ENCODE measurements at places on chromosomes 16 and 17.
A peak's percentile ranks its signal among the peaks of the same experiment; 100 is the strongest.

GRCh38 chr17:47199627-47200324, 9.4 kb upstream of the MYL4 start:
- peak overlapping the region; percentile 61 for H3K4me3 ChIP-seq
- no peak for DNase-seq
- H3K27me3 ChIP-seq, result no peaks in the 10 kb centered on the region

- no peak for DNase-seq
- peaks cover 6% of the 10 kb centered on the region for H3K27me3 ChIP-seq
- H3K36me3 ChIP-seq, result no peaks in the 10 kb centered on the region
- no peaks in the 10 kb centered on the region for H3K4me1 ChIP-seq
- no peak overlapping the region for H3K4me3 ChIP-seq
These were observed 21.1 kb downstream of the ANKRD40 start for GRCh38 chr17:50686494-50687199.

DNA sequence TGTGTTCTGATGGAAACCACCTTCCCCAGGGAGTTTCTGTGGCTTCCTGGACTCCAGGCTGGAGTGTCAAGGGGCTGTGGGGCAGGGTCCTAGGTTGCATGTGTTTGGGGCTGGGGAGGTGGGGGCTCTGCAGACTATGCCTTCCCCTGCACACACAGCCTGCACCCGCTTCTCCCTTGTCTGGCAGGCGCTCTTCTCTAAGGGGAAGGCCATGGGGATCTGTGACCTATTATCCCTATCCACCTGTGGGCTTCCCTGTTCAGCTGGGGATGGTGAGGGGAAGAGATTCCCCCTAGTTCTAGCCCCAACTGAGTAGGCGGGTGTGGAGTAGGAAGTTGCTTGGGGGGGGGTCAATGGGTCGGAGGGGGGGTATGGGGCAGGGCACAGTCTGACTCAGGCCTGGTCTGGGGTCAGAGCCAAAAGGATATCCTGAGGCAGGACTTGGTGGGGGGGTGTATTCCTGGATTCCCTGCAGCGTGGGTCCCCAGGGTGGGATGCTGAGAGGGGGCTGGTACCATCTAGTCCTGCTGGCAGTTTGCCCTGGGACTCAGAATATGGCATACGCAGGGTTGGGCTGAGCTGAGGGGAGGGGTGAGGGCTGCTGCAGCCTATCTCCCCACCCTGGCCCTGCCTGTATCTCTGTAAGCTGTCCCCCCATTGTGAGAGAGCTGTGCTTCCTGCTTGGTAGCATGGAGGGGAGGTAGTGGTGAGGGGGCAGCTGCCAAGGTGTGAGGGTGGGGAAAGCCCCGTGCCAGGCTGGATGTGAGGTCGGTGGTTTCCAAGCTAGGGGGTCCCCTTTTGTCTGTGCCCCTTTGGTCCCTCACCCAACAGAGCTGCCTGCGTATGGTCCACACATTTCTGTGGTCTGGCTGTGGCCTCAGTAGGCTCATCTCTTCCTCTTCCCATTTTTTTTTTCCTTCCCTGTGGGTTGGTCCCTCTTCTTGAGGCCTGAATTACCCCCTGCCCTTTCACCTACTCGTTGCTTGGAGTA, 14.7 kb downstream of the RARA start:
- no peaks in the 10 kb centered on the region for H3K36me3 ChIP-seq
- DNase-seq, result peak; percentile 89
- H3K27ac ChIP-seq, result peak overlapping the region; percentile 100
- H3K27me3 ChIP-seq, result no peaks in the 10 kb centered on the region
- H3K4me1 ChIP-seq, result peaks cover 74% of the 10 kb centered on the region
- peak overlapping the region; percentile 86 for H3K4me3 ChIP-seq

DNA sequence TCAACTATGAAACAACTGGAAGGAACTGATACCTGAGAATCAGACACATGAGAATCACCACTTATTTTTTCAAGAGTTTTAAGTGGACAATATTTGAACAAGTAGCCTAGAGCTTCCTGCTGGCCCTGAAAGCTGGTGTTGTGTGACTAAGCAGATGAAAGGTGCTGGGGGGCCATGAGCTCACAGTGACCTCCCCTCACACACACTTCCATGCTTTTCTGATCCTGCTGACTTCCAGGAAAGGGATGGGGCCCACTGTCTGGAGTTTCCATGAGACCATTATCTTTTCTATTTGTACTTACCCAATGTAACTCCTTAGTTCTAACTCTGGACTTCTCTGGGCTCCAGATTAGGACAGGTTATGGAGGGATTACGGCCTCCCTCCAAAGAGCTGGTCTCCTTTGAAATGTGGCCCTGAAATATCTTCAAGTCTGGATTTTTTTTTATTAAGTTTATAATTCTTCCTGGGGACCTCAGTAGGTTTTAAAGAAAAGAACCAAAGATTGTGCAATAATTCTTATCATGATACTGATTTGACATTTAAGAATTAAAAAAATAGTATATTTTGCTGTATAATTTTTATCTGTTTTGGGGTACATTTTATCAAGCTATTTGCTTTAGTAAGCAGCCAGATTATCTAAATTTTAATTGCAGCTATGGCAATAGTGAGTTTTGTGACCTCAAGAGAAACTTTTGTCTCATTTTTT, 4.9 kb downstream of the CAPNS2 start:
- no peak overlapping the region for H3K27ac ChIP-seq
- no peaks in the 10 kb centered on the region for H3K4me1 ChIP-seq
- no peaks in the 10 kb centered on the region for H3K36me3 ChIP-seq
- no peak overlapping the region for H3K4me3 ChIP-seq
- no peak for DNase-seq
- H3K27me3 ChIP-seq, result no peaks in the 10 kb centered on the region

DNA sequence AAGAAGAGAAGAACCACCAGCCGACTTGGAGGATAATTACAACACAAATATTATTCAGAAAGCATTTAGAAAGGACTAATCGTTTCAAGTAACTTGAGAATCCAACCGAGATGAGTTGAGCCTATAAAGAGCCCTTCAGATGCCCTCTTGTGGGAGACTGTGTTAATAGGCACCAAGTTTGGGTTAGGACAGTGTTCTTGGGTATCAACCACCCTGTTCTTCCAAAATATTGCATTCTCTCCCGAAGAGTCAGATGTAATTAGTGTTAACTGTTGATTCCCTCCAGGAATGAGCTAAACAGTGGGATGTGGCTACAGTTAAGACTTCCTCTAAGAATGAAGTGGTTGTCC, 87.8 kb upstream of the NOL11 start:
- no peaks in the 10 kb centered on the region for H3K27me3 ChIP-seq
- DNase-seq, result no peak
- H3K4me1 ChIP-seq, result no peaks in the 10 kb centered on the region
- H3K4me3 ChIP-seq, result no peak overlapping the region
- peaks cover 19% of the 10 kb centered on the region for H3K36me3 ChIP-seq

DNA sequence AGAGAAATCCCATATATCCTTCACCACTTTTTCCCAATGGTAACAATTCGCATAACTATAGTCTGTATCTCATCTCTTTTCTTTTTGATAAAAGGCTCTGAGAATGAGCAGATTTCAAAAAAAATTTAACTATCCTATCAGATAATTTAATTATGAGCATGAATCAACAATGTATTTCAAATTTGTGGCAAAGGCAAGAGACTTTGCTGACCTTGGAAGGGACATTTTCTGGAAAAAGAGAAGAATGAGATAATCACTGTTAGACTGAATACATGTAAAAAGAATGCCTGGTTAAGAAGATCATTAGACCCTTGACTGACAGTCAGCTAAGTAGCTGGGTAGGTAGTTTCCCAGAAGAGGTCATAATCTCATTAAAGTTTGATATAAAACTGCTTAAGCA, 428.4 kb upstream of the XYLT1 start:
- H3K4me3 ChIP-seq, result no peak overlapping the region
- no peaks in the 10 kb centered on the region for H3K36me3 ChIP-seq
- H3K27ac ChIP-seq, result no peak overlapping the region

GRCh38 chr16:48562475-48562874, 47.5 kb downstream of the N4BP1 start:
- peaks cover 13% of the 10 kb centered on the region for H3K36me3 ChIP-seq
- no peak overlapping the region for H3K4me3 ChIP-seq
- peak overlapping the region; percentile 69 for H3K27ac ChIP-seq
- DNase-seq, result no peak

- H3K27ac ChIP-seq, result no peak overlapping the region
- no peaks in the 10 kb centered on the region for H3K27me3 ChIP-seq
- peaks cover 29% of the 10 kb centered on the region for H3K4me1 ChIP-seq
- DNase-seq, result no peak
- H3K4me3 ChIP-seq, result no peak overlapping the region
- peaks cover 5% of the 10 kb centered on the region for H3K36me3 ChIP-seq
These were observed 83.1 kb downstream of the SDK2 start for GRCh38 chr17:73561111-73561510.

- DNase-seq, result no peak
- no peaks in the 10 kb centered on the region for H3K4me1 ChIP-seq
- no peak overlapping the region for H3K27ac ChIP-seq
- no peak overlapping the region for H3K4me3 ChIP-seq
- H3K36me3 ChIP-seq, result peaks cover 8% of the 10 kb centered on the region
These were observed 207.6 kb downstream of the CEP112 start for GRCh38 chr17:65984299-65984698.

DNA sequence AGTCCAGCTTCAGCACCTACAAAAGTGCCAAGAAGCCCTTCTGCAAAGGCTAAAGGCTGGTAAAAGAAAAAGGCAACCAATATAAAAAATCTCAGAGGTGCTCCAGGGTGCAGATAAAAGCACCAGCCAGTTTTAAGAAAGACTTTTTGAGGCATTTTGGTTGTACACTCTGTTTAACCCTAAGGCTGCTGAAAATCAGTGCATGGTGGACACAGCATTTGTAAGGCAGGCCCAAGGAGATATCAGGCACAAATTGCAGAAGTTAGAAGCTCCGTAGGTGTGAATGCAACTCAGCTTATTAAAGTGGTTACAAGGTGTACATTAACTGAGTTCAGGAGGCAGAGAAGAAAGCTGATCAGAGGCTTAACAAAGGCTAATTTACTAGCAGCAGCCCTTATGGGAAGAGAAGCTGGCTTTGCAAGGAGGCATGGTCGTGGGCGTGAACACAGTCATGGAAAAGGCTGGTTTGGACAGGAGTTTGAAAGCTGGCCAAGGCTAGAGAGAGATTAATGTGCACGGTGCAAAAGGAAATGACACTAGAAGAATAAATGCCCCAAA, 21.1 kb downstream of the ACSM1 start:
- peaks cover 22% of the 10 kb centered on the region for H3K4me1 ChIP-seq
- no peak for DNase-seq
- no peaks in the 10 kb centered on the region for H3K27me3 ChIP-seq
- peak overlapping the region; percentile 84 for H3K27ac ChIP-seq

- H3K27me3 ChIP-seq, result peaks cover 14% of the 10 kb centered on the region
- H3K4me1 ChIP-seq, result no peaks in the 10 kb centered on the region
- no peak overlapping the region for H3K4me3 ChIP-seq
These were observed 70.1 kb downstream of the ARHGAP23 start for GRCh38 chr17:38498353-38498752.

GRCh38 chr17:42373896-42374295, 14.3 kb downstream of the STAT3 start:
- no peak for DNase-seq
- no peak overlapping the region for H3K27ac ChIP-seq
- H3K27me3 ChIP-seq, result no peaks in the 10 kb centered on the region

DNA sequence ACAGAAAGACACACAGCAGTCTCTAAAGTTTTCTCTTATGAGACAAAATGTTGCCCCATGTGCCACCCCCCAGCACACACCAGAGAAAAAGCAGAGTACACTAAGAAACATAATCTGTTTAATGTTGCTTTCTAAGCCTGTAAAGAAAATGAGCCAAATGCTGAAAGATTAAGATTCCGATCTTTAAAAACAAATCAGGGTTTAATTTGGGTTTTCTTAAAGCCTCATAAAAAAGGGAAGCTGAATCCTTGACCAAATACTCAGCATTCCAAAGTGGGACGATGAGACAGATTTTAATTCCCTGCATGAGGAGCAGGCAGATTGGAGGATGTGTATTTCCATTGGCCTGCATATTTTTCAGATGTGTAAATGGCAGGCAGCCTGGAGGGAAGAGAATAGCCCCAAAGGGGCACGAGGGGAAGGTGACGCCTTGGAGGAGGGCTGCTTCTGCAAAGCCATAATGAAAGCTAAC, 118.4 kb downstream of the COPRS start:
- DNase-seq, result no peak
- H3K36me3 ChIP-seq, result peaks cover 2% of the 10 kb centered on the region
- peaks cover 18% of the 10 kb centered on the region for H3K27me3 ChIP-seq
- H3K4me3 ChIP-seq, result no peak overlapping the region
- no peak overlapping the region for H3K27ac ChIP-seq
